ENCODE measurements at places on chromosomes 1 and 21. TPM values are rescaled to one million over a fixed set of nuclear protein-coding genes. Genes with fewer than 3 reads are reported as not detected.

DNA sequence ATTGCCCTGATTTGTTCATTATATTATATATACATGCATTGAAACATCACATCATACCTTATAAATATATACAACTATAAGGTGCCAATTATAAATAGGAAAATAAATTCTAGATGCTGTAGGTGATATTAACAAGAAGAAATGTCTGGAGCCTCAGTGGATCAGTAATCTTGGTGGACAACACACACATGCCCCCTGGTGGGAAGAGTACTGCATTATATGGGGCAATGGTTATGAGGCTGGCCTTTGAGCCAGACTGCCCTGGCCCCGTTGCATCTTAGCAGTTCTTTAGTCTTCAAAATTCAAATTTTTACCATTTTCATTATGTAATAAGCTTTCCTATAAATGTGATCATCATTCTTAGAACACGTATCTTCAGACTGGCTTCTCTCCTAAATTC is 335.0 kb upstream of the GREM2 start:
- no peak for DNase-seq

The PHLDA3 gene
- total RNA-seq = 56.1 TPM

- DNase-seq = no peak
These were observed 36.9 kb upstream of the RGS1 start for GRCh38 chr1:192538407-192539296.

GRCh38 chr1:90707363-90707710 is 9.8 kb downstream of the BARHL2 start:
- DNase-seq = no peak

DNA sequence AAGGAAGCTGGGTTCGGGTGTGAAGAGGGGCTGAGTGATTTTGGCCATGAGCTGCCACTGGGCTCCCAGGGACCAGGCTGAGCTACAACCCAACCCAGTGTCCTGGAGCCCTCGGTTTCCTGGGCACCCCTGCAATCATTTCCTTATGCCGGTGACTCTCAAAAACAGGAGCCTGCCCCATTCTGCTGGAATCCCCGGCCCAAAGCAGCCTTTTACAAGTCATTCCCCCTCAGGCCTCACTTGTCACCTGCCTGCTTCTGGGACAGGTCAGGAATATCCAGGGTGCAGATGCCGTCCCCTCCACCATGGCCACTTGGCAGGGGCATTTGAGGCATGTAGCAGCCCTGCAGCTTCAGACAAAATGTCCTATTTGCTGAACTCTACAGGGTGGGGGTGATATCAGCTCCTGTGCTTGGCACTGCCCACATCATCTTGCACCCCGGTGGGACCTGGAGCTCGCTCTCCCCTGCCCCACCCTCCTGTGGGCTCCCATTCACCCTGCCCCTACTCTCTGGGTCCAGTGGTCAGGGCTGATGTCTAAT is 30.0 kb downstream of the CDK18 start:
- DNase-seq = peak; percentile 41

DNA sequence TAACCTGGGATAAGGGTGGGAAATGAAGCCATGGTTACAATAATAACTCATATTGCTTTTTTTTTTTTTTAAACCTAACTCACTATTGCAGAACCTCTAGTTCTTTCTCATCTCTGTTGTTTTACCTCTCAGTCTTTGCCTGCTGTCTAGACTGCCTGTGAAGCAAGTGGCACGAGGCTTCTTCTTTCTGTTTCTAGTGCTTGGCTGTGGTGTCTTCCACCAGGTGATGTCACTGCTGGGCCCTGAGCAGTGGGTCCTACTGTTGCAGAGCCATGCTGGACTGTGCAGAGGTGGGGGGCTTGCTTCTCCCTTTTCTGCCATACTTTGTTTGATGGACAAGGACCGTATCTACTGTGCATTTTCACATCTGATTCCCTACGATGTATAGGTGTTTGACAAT is 51.7 kb downstream of the ZNF326 start:
- no peak for DNase-seq

The PTPN14 gene
- total RNA-seq = 21.5 TPM

DNA sequence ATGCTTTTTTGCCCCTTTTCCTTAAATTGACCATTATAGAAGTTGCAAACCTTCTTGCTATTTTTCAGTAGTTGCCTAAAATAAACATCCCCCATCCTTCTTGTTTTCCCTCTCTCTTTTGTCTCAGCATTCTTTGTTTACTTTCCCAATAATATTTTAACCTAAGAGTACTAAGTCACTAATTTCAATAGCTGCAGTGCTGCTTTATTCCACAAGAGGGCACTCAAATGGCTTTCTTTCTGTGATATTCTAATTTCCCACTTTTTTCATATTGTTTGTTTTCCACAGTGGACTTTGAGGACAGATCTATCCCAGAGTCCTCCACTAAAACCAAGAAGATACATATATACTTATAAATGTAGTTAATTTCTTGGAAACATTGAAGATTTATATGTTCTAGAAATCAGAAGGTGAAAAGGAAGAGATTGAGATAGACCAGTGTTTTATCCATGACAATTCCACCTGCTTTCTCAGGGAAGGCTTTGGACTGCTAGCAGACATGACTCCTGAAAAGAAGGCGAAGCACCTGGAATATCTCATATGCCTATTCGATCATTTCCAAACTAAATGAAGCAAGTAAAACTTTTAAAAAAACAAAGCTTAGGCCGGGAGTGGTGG is 104.8 kb upstream of the GRIK1 start:
- DNase-seq = no peak

GRCh38 chr1:6935361-6935883 is 150.2 kb downstream of the CAMTA1 start:
- DNase-seq = no peak

DNA sequence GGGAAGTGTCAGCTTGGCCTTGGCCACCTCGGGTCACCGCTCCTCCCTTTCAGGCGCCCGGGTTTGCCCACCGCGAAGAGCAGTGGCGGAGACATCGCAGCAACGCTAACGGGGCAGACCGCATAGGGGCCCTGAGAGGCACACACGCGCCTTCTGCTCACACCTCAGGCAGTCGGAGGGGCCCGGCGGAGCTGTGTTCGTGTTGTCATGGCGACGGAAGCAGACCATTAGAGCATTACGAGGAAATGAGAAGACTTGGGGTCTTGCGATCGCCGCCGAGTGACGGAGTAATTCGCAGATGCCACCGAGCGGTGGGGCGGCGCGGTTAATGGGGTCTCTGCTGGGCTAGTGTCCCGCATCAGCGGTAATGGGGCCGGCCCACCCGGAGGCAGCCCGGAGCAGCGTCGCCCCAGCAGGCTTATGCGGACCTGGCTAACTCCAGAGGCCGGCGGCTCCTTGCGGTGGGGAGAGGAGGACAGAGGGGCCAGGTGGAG is 144.1 kb downstream of the TNR start:
- DNase-seq = peak; percentile 20

DNA sequence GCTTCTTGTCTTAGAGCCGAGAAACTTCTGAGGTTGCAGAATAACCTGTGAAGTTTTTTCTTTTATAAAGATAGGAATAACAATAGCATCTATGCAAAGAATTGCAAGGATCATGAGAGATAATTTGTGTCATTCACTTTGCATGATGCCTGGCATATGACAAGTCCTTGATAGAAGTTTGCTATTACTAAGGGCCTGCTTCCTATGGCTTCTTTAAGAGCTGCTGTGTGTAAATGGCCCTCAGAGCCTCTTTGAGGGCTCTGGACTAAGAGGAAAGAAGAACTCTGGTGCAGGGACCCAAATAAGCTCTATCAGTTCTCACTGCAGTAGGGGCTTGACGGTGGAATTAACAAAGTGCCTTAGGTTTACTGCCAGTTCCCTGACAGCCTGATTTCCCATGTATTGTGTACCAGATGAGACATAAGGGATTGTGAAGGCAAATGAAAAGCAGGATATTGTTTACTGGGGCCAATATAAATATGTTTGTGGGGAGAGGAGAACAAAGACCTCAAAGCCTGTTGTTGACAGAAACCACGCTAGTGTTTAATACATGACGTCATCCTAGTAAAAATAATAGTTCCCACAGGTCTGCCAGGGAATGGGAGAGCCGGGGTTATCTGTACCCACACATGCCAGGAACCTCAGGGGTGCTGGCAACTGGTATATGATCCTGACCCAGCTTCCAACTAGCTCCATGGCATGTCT is 131.2 kb upstream of the UBE2U start:
- DNase-seq = no peak

DNA sequence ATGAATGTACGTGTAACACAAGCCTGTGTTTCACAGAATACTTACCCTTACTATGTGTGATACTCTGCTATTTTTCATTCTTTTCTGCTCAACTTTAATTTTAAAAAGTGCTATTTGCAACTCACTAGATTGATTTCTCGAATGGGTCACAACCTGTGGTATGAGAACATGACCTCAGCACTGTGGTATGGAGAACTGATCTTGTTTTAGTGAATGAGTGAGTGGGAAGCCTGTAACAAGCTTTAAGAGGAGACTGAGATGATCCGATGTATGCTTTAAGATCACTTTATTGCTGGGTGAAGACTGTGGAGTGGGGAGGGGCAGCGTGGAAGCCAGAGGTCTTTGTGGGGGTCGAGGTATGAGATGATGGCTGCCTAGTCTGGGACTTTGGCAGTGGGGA is 21.6 kb downstream of the MECR start:
- no peak for DNase-seq

The FAM110D gene
- total RNA-seq = 1.00 TPM

The TSPAN2 gene
- total RNA-seq = 2.2 TPM

- no peak for DNase-seq
These were observed 35.2 kb upstream of the HSD17B7 start for GRCh38 chr1:162755306-162755705.

DNA sequence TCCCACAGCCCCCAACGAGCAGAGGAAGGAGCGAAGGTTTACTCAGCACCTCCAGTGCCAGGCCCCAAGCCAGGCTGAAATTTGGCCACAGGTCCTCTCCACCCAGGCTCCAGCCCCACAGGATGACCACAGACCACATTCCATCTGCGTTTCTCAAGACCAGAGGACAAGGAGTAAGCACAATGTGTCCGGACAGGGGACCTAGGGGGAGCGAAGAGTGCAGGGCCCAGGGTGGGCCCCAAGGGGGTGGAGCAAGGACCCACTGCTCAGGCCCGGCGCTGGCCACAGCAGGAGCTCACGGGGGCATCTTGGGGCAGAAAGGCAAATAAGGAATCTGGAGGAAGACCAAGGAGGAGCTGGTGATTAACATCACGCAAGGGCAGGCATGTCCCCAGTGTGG is 100.5 kb downstream of the NPHP4 start:
- DNase-seq = no peak

DNA sequence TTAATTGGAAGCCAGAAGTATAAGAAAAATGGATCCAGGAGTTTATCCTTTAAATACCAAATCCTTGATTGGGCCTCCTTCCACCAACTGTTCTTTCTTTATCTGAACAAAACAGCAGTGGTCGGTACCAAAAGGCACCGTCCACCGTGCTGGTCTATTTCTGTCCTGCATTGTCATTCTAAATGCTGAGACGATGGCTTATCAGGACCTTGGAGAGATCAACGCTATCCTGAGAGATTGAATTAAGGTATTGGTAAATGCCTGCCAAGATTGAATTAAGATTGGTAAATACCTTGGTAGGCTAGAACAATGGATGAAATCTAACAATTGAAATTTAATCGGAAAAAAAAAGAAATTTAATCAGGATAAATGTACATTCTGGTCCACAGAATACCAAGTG is 73.4 kb upstream of the SOD1 start:
- DNase-seq = no peak

The NECTIN4 gene
- total RNA-seq = not detected

- DNase-seq = no peak
These were observed 12.1 kb downstream of the LGR6 start for GRCh38 chr1:202205523-202206190.

DNA sequence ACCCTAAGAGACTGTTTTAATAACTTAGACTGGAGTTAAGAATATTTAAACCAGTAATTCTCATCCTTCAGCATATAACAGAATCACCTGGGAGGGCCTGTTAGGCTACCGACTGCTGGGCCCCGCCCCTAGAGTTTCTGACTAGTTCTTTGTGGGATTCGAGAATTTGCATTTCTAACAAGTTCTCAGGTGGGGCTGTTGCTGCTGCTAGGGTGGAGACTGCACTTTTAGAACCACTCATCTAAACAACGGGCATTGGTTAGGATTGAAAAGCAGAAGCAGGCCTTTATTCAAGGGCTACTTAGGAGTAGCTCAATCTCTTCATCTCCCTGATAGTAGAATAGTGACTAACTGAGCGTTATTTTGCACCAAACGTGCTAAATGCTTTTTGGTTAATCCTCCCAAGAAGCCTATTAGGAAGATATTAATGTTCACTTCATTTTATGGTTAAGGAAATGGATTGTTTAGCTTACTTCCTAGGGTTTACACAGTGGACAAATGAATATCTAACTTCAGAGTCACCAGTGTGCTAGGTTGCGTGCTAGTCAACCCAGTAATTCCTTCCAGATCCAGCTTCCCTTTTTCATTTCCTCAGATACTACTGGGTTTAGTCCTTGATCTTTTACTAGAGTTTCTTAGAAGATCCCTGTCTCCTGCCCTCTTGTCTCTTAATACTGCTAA is 31.1 kb upstream of the UAP1 start:
- DNase-seq = no peak

- no peak for DNase-seq
These were observed 20.8 kb downstream of the ACADM start for GRCh38 chr1:75745276-75745675.

Data from dorsolateral prefrontal cortex (tissue), 122 donors.